ENCODE measurements at places on chromosomes 6 and 20. TPM values are rescaled to one million over a fixed set of nuclear protein-coding genes. Genes with fewer than 3 reads are reported as not detected.

HLA-DQB2 gene
- total RNA-seq = not detected

CRIP3 gene
- 0.20 TPM for total RNA-seq

METTL24 gene
- not detected for total RNA-seq

LCA5 gene
- total RNA-seq = 0.89 TPM

DYNLT2 gene
- 0.49 TPM for total RNA-seq

GJA10 gene
- not detected for total RNA-seq

SCRT2 gene
- not detected for total RNA-seq

PI3 gene
- total RNA-seq = 1.9 TPM

KHDC1 gene
- 3.8 TPM for total RNA-seq

SIRPD gene
- not detected for total RNA-seq

TTK gene
- 18.4 TPM for total RNA-seq

GCNT2 gene
- total RNA-seq = 11.2 TPM

DDX43 gene
- total RNA-seq = not detected

XKR7 gene
- total RNA-seq = not detected

CLPSL2 gene
- total RNA-seq = not detected

HAO1 gene
- total RNA-seq = not detected

NEDD9 gene
- 36.0 TPM for total RNA-seq

KCNK16 gene
- not detected for total RNA-seq

POLR1C gene
- total RNA-seq = 61.1 TPM

PLA2G7 gene
- total RNA-seq = not detected

CPNE5 gene
- total RNA-seq = 0.11 TPM

WFDC5 gene
- not detected for total RNA-seq

SLC22A16 gene
- not detected for total RNA-seq

SLC35D3 gene
- 0.07 TPM for total RNA-seq

SCGN gene
- total RNA-seq = not detected

FAM83B gene
- total RNA-seq = 0.07 TPM

BNIP5 gene
- not detected for total RNA-seq

SMLR1 gene
- total RNA-seq = not detected

BPIFB4 gene
- not detected for total RNA-seq

TRIM10 gene
- total RNA-seq = not detected

C6orf47 gene
- 13.0 TPM for total RNA-seq

TNFRSF6B gene
- 0.85 TPM for total RNA-seq

EDN3 gene
- total RNA-seq = 0.10 TPM

C2 gene
- 0.66 TPM for total RNA-seq

SH3BGRL2 gene
- 0.35 TPM for total RNA-seq

RAET1L gene
- 0.25 TPM for total RNA-seq

PRPH2 gene
- not detected for total RNA-seq

SLC4A11 gene
- 4.0 TPM for total RNA-seq

SLC18B1 gene
- total RNA-seq = 5.5 TPM

ARFGAP1 gene
- 79.0 TPM for total RNA-seq

DZANK1 gene
- 2.9 TPM for total RNA-seq

ZNF831 gene
- total RNA-seq = not detected

NRSN1 gene
- not detected for total RNA-seq

KCTD20 gene
- 17.9 TPM for total RNA-seq

POM121L2 gene
- not detected for total RNA-seq

TP53TG5 gene
- total RNA-seq = not detected

CNBD2 gene
- total RNA-seq = 6.4 TPM

ARMH2 gene
- total RNA-seq = not detected

MOCS1 gene
- total RNA-seq = 1.3 TPM

TBXT gene
- total RNA-seq = not detected
